ENCODE measurements at places on chromosomes 3 and 15. TPM values are rescaled to one million over a fixed set of nuclear protein-coding genes. Genes with fewer than 3 reads are reported as not detected.

Gene GOLGA6D
- 0.12 TPM for total RNA-seq

Gene CCK
- total RNA-seq = 0.32 TPM

Gene PAQR9
- total RNA-seq = 0.17 TPM

GRCh38 chr3:130088061-130088460 lies 6.4 kb downstream of the ALG1L2 start:
- H3K27ac ChIP-seq = no peak overlapping the region
- H3K4me1 ChIP-seq = peaks cover 1% of the 10 kb centered on the region
- H3K36me3 ChIP-seq = no peaks in the 10 kb centered on the region
- DNase-seq = no peak

DNA sequence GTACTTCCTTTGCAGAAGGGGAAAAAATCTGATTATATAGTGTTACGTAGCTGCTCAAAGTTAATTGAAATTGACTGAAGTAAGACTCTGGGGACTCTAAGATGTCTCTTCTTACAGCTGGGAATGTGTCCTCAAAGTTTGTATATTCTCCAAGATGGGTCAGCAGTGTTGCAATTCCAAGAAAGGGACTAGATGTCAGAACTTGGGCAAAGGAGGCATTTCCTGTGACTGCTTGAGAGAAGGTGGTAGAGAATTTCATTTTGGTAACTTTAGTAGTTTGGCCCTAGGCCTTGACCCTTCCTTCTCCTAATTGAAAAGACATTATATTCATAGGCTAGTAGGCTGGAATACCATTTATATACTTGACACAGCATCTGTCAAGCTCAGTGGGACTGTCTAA lies 33.9 kb downstream of the PTPRG start:
- H3K4me1 ChIP-seq = no peaks in the 10 kb centered on the region
- no peak for DNase-seq
- H3K27ac ChIP-seq = no peak overlapping the region
- H3K36me3 ChIP-seq = no peaks in the 10 kb centered on the region

DNA sequence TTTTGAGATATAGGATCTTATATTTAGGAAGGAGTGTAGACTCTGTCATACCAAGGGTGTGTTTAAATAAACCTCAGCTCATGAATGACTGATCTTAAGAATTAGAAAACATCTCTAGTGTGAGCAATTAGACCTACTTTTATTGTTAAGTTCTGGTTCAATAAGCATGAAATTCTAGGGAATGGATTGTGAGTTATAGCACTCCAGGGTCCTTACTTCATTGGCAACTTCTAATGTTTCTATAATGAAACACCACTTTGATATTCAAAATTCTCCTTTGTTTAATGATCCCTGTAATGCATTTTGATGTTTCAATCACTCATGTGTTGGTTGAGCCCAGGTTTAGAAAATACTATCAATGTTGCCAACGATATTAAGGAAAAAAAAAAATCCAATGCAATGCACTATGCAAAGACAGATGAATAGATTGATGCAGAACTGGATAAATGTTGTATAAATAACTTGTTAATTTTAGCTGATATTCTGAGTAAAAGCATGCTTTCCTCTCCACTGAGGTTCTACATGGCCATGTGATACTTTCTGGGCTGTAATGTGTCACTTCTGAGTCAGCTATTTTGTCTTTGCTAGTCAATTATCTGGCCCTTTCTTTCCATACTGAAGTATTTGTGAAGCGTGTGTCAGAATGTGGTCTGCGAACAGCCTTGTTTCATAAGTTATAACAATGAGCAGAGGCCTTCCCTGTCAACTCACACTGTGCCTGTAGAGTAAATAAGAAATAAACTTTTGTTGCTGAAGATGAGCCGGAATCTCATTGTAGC lies 1035.9 kb downstream of the PLOD2 start:
- no peaks in the 10 kb centered on the region for H3K4me1 ChIP-seq
- no peak for DNase-seq
- no peak overlapping the region for H3K4me3 ChIP-seq
- no peaks in the 10 kb centered on the region for H3K36me3 ChIP-seq

GRCh38 chr15:29789871-29790270 lies 32.4 kb downstream of the TJP1 start:
- no peak for DNase-seq
- H3K4me1 ChIP-seq = no peaks in the 10 kb centered on the region
- no peaks in the 10 kb centered on the region for H3K27me3 ChIP-seq
- no peak overlapping the region for H3K27ac ChIP-seq
- H3K36me3 ChIP-seq = peaks cover 21% of the 10 kb centered on the region

DNA sequence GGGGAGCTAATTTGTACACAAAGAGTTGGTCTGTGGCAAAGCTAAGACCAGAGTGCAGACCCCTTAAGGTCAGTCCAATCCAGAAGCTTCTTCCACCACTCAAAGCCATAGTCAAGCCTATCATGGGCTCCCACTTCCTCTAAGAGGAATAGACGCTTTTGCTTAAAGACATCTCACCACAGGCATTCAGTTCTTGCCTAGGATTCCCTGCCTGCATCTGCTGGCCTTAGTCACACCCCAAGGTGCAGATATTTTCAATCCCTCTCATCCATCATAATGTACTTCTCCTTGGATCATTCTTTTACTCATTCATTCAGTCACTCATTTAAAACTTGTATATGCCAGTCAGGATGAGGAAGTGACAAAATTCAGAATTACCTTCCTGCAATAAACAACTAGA lies 179.6 kb upstream of the STT3B start:
- no peaks in the 10 kb centered on the region for H3K27me3 ChIP-seq
- H3K4me1 ChIP-seq = no peaks in the 10 kb centered on the region
- no peak overlapping the region for H3K4me3 ChIP-seq

- H3K4me3 ChIP-seq = peak overlapping the region; percentile 95
- peaks cover 17% of the 10 kb centered on the region for H3K36me3 ChIP-seq
- peak overlapping the region; percentile 43 for H3K27ac ChIP-seq
- peak; percentile 24 for DNase-seq
Measured at GRCh38 chr3:194671511-194671899, 486 bp downstream of the LSG1 start.

DNA sequence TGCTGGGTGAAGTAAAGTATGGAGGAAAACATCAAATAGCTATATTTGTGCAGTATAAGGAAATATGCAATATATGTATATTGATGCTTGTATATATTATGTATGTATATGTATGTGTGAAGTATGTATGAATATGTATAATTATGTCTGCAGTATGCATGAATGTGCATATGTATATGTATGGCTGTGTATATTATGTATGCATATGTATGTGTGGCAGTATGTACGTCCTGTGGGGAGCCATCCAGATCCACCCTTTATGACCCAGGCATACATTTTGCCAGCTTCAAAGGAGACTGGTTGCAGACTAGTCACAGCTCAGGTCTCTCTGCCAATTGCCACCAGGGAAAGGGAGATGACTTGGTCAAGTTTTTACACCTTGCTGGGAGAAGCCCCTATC lies 24.1 kb downstream of the CCDC54 start:
- H3K27me3 ChIP-seq = no peaks in the 10 kb centered on the region
- DNase-seq = no peak
- H3K4me3 ChIP-seq = no peak overlapping the region
- no peaks in the 10 kb centered on the region for H3K4me1 ChIP-seq

DNA sequence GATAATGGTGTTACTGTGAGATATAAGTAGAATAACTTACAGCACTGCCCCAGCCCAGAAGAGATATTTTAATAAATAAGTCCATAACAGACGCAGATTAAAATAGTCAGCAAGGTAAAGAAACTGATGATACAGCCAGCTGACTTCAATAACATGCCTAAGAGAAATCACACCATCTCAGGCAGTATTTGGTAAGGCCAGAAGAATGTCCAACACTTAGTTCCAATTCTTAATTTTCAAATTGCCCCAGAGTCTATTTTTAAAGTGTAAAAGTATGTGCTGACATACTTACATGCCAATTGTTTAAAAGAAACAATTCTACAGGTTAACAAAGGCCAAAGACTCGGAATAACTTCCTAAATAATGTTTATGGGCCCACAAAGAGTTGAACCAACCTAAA lies 1.6 kb downstream of the GNB4 start:
- H3K27me3 ChIP-seq = peaks cover 9% of the 10 kb centered on the region
- DNase-seq = no peak
- no peak overlapping the region for H3K4me3 ChIP-seq
- H3K36me3 ChIP-seq = no peaks in the 10 kb centered on the region
- no peak overlapping the region for H3K27ac ChIP-seq
- H3K4me1 ChIP-seq = no peaks in the 10 kb centered on the region

- H3K27me3 ChIP-seq = no peaks in the 10 kb centered on the region
- no peaks in the 10 kb centered on the region for H3K4me1 ChIP-seq
- H3K27ac ChIP-seq = no peak overlapping the region
- H3K36me3 ChIP-seq = no peaks in the 10 kb centered on the region
Measured at GRCh38 chr3:87621667-87622066, 345.3 kb upstream of the POU1F1 start.

DNA sequence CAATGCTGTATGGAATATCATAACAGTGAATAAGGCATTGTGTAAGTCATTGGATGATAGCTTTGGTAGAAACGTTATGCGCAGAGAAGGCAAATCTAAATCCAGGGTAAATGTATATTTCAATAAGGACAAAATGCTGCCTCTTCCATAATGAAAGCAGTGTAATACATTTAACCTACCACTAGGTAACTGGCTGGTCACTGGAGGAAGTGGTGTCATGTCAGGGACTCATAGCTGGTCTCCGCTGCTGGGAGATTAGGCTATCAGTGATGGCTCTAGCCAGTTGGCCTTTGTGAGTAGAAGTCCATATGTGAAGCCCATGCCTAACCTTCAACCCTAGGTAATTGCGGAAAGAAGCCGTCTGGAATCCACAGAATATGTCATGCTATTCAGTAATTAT lies 140.9 kb downstream of the NLGN1 start:
- H3K4me1 ChIP-seq = no peaks in the 10 kb centered on the region
- no peaks in the 10 kb centered on the region for H3K36me3 ChIP-seq
- DNase-seq = no peak
- no peaks in the 10 kb centered on the region for H3K27me3 ChIP-seq
- H3K27ac ChIP-seq = no peak overlapping the region

GRCh38 chr3:144390786-144391185 lies 419.2 kb downstream of the DIPK2A start:
- no peaks in the 10 kb centered on the region for H3K4me1 ChIP-seq
- no peak overlapping the region for H3K27ac ChIP-seq
- DNase-seq = no peak
- no peaks in the 10 kb centered on the region for H3K36me3 ChIP-seq
- H3K27me3 ChIP-seq = no peaks in the 10 kb centered on the region

DNA sequence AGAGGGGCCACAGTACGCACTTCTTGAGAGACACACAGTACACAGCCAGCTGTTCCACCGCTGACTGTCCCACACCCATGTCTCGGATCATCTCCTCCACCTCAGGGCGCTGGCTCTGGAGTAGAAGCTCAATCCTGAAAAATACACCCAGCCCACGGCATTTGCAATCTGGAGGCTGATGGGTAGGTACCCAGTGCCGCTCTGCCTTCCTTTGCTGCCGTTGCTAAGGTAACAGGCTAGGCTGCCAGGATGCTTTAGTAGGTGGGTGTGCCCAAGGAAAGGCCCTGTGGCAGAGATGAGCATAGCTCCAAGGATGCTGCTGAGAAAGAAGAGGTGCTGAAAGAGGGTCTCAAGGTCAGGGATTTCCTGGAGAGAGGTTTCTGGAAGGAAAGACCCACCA lies 14.6 kb downstream of the TRAIP start:
- no peak for DNase-seq
- H3K36me3 ChIP-seq = peaks cover 13% of the 10 kb centered on the region
- H3K27ac ChIP-seq = no peak overlapping the region
- no peak overlapping the region for H3K4me3 ChIP-seq

DNA sequence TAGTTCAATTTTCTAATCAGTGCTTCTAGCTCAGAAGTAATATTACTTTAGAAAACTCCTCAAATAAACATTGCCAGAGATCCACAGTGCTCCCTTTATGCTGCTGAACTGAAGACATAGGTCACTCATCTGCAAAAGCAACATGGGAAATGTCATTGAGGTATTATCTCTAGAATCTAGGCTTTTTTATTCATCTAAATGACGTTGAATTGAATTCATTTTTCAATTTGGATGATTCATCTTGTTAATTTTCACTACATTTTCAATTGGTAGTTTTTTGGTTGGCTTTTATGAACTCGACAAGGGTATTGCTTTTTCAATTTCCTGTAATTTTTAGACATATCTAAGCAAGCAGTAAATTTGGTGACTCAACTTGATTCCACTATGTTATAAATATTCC lies 275.4 kb downstream of the NFKBIZ start:
- H3K27ac ChIP-seq = no peak overlapping the region
- no peaks in the 10 kb centered on the region for H3K36me3 ChIP-seq
- no peaks in the 10 kb centered on the region for H3K27me3 ChIP-seq
- no peaks in the 10 kb centered on the region for H3K4me1 ChIP-seq

GRCh38 chr15:100241572-100242482 lies 99.9 kb downstream of the ADAMTS17 start:
- no peaks in the 10 kb centered on the region for H3K36me3 ChIP-seq
- peaks cover 4% of the 10 kb centered on the region for H3K4me1 ChIP-seq
- no peak overlapping the region for H3K27ac ChIP-seq
- peak; percentile 51 for DNase-seq

- H3K27me3 ChIP-seq = no peaks in the 10 kb centered on the region
- no peaks in the 10 kb centered on the region for H3K36me3 ChIP-seq
- no peaks in the 10 kb centered on the region for H3K4me1 ChIP-seq
- no peak overlapping the region for H3K27ac ChIP-seq
Measured at GRCh38 chr3:29605845-29606244, 325.0 kb downstream of the RBMS3 start.

DNA sequence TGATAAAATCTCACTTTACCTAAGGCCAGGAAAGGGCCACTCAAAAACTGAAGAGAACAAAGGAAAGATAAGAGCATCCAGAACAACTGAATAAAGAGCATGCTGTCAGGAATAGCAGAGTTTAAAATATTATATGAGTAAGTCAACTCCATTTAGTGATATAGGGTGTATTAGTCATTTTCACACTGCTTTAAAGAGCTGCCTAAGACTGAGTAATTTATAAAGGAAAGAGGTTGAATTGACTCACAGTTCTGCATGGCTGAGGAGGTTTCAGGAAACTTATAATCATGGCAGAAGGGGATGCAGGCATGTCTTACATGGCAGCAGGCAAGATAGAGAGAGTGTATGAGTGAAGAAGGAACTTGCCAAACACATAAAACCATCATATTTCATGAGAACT lies 778.0 kb upstream of the NECTIN3 start:
- DNase-seq = no peak
- no peaks in the 10 kb centered on the region for H3K36me3 ChIP-seq
- H3K27ac ChIP-seq = no peak overlapping the region
- H3K4me1 ChIP-seq = no peaks in the 10 kb centered on the region
- no peak overlapping the region for H3K4me3 ChIP-seq

GRCh38 chr3:40191850-40192448 lies 117.6 kb upstream of the EIF1B start:
- H3K4me1 ChIP-seq = peaks cover 5% of the 10 kb centered on the region
- no peak overlapping the region for H3K27ac ChIP-seq
- H3K4me3 ChIP-seq = no peak overlapping the region

All from HCT116 (cell line).